Renal cortical epithelial cell (primary cell): ENCODE measurements at places on chromosomes 12 and 14. TPM values are rescaled to one million over a fixed set of nuclear protein-coding genes. Genes with fewer than 3 reads are reported as not detected.

The NOS1 gene
- total RNA-seq = 0.05 TPM in 1 of 2 replicates, not detected in the other

The CAPZA3 gene
- total RNA-seq = not detected in 2 replicates

The RTN1 gene
- 0.05 TPM in 1 of 2 replicates, not detected in the other for total RNA-seq

The CD163L1 gene
- 0.10 TPM in 1 of 2 replicates, not detected in the other for total RNA-seq

The PRMT5 gene
- 74.3 and 78.0 TPM in 2 replicates for total RNA-seq

The FAM181A gene
- total RNA-seq = not detected in 2 replicates

The PMEL gene
- 1.6 and 1.9 TPM in 2 replicates for total RNA-seq

The PMCH gene
- not detected in 2 replicates for total RNA-seq

The DENR gene
- total RNA-seq = 46.7 and 64.9 TPM in 2 replicates

The RERG gene
- total RNA-seq = 4.1 TPM in 1 of 2 replicates, not detected in the other

The IL26 gene
- total RNA-seq = not detected in 2 replicates

The KRT81 gene
- 48.3 TPM in 1 of 2 replicates, not detected in the other for total RNA-seq

The ADAM21 gene
- total RNA-seq = 1.7 TPM in 2 replicates

The ABCD2 gene
- total RNA-seq = under 0.01 TPM in 1 of 2 replicates, not detected in the other

The PGF gene
- total RNA-seq = 0.35 and 0.69 TPM in 2 replicates

The PTMS gene
- 24.0 and 69.1 TPM in 2 replicates for total RNA-seq

The E2F7 gene
- total RNA-seq = 0.99 and 5.2 TPM in 2 replicates

The TTC9 gene
- total RNA-seq = 4.0 and 9.9 TPM in 2 replicates

The PZP gene
- total RNA-seq = not detected in 2 replicates

The RPL10L gene
- total RNA-seq = not detected in 2 replicates

The DEPDC4 gene
- 1.9 and 2.4 TPM in 2 replicates for total RNA-seq

The CMA1 gene
- total RNA-seq = not detected in 2 replicates

The THTPA gene
- 3.6 and 13.5 TPM in 2 replicates for total RNA-seq

The PLCZ1 gene
- total RNA-seq = 0.69 TPM in 1 of 2 replicates, not detected in the other

The NUMB gene
- total RNA-seq = 17.7 and 53.9 TPM in 2 replicates

The FAM234B gene
- total RNA-seq = 3.1 and 7.5 TPM in 2 replicates

The GUCY2C gene
- not detected in 2 replicates for total RNA-seq

The MYBPC1 gene
- total RNA-seq = not detected in 2 replicates

The ESRRB gene
- not detected in 2 replicates for total RNA-seq

The INHBE gene
- total RNA-seq = 1.0 and 3.1 TPM in 2 replicates

The STON2 gene
- total RNA-seq = 9.9 and 91.9 TPM in 2 replicates

The LRRC9 gene
- total RNA-seq = 0.05 TPM in 1 of 2 replicates, not detected in the other

The RPS6KL1 gene
- total RNA-seq = 7.9 and 17.7 TPM in 2 replicates

The NGB gene
- total RNA-seq = 0.35 TPM in 1 of 2 replicates, not detected in the other

The ACOT4 gene
- 2.7 and 6.3 TPM in 2 replicates for total RNA-seq

The TOX4 gene
- 25.4 and 59.0 TPM in 2 replicates for total RNA-seq

The TMEM132D gene
- total RNA-seq = under 0.01 and 0.05 TPM in 2 replicates

The TARBP2 gene
- total RNA-seq = 28.8 and 52.3 TPM in 2 replicates

The NTF3 gene
- 3.3 and 3.6 TPM in 2 replicates for total RNA-seq

The RND1 gene
- total RNA-seq = 0.40 and 17.4 TPM in 2 replicates

The BEST3 gene
- total RNA-seq = 0.55 and 0.87 TPM in 2 replicates

The PIK3C2G gene
- 0.85 TPM in 1 of 2 replicates, not detected in the other for total RNA-seq

The TMPRSS12 gene
- total RNA-seq = not detected in 2 replicates

The WDHD1 gene
- total RNA-seq = 6.9 and 13.4 TPM in 2 replicates

The KLHL33 gene
- total RNA-seq = not detected in 2 replicates

The PTGDR gene
- total RNA-seq = not detected in 2 replicates

The KRT6A gene
- total RNA-seq = 1.4 and 116 TPM in 2 replicates

The LBHD2 gene
- total RNA-seq = not detected in 2 replicates

The ANKLE2 gene
- 111 and 116 TPM in 2 replicates for total RNA-seq

The TBC1D30 gene
- 1.1 and 4.0 TPM in 2 replicates for total RNA-seq

The RPL6 gene
- total RNA-seq = 964 and 1,672 TPM in 2 replicates

The RIMKLB gene
- 45.3 and 49.1 TPM in 2 replicates for total RNA-seq

The TEAD4 gene
- total RNA-seq = 9.7 and 15.3 TPM in 2 replicates

The OR4K13 gene
- not detected in 2 replicates for total RNA-seq

The G2E3 gene
- 25.2 and 33.6 TPM in 2 replicates for total RNA-seq

The FOXA1 gene
- 0.40 and 8.2 TPM in 2 replicates for total RNA-seq

The GLIPR1L1 gene
- not detected in 2 replicates for total RNA-seq
